Mesothelial cell of epicardium (in vitro differentiated cells): ENCODE measurements at places on chromosomes 1 and 21. TPM values are rescaled to one million over a fixed set of nuclear protein-coding genes. Genes with fewer than 3 reads are reported as not detected.
A peak's percentile ranks its signal among the peaks of the same experiment; 100 is the strongest.

The TTC24 gene
- not detected in 3 replicates for total RNA-seq

The AMY2A gene
- not detected in 3 replicates for total RNA-seq

GRCh38 chr21:36551321-36551720 is 71.4 kb upstream of the CLDN14 start:
- H3K4me1 ChIP-seq = peaks cover 38% of the 10 kb centered on the region
- H3K27ac ChIP-seq = no peak overlapping the region
- H3K36me3 ChIP-seq = no peaks in the 10 kb centered on the region
- peaks cover 50% of the 10 kb centered on the region for H3K27me3 ChIP-seq
- no peak for DNase-seq

DNA sequence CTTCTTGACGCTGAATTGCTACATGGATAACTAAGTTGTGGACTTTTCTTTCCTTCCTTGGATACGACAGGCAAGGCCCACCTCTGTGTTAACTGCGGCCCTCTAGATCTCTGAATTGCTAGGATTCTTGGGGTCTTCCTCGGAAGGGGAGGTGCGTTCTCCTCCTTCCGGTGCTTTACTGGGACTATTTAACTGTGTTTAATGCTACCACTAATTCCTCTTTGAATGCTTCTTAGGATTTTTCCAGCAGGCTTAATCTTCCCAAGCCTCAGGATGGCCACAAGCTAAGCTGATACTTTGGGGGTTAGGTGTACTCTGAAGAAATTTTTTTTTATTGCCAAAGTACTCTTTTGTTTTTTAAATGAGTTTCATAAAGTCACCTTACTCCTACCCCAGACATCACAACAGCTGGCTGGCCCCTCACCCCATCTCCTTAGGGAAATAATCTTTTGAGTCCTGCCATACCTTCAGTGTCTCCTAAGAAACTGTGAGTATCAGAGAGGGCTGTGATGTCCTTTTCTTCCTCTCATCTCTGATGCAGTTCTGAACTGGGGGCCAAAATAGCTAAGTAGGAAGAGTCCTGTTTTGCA is 21.4 kb downstream of the KIRREL1 start:
- H3K4me1 ChIP-seq = peaks cover 91% of the 10 kb centered on the region
- H3K36me3 ChIP-seq = no peaks in the 10 kb centered on the region
- H3K27me3 ChIP-seq = no peaks in the 10 kb centered on the region
- peak overlapping the region; percentile 95 for H3K27ac ChIP-seq
- DNase-seq = no peak

GRCh38 chr1:176786274-176786673 is 323.3 kb downstream of the PAPPA2 start:
- no peak overlapping the region for H3K4me3 ChIP-seq
- no peak for DNase-seq
- H3K27me3 ChIP-seq = peaks cover 7% of the 10 kb centered on the region

GRCh38 chr1:199404191-199404590 is 623.3 kb upstream of the NR5A2 start:
- no peak for DNase-seq
- peaks cover 2% of the 10 kb centered on the region for H3K27me3 ChIP-seq
- no peaks in the 10 kb centered on the region for H3K36me3 ChIP-seq
- H3K4me1 ChIP-seq = no peaks in the 10 kb centered on the region
- H3K27ac ChIP-seq = no peak overlapping the region
- H3K4me3 ChIP-seq = no peak overlapping the region

DNA sequence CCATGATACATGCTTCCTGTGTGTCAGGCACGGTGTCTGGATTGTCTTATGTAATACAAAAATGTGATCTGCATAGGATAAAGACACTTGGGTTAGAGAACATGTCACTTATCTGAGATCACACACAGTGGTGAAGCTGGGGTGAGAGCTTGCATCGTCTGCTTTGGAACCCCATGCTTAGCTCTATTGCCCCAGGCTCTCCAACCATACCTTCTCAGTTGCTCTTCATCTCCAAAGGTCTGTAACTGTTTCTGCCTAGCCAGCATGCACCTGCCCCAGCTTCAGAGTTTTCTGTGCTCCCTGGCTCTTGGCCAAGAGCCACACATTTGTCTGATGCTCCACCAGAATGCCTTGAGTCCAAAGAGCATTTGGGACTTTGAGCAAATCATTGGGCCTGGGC is 93.9 kb upstream of the COG2 start:
- no peaks in the 10 kb centered on the region for H3K36me3 ChIP-seq
- no peaks in the 10 kb centered on the region for H3K4me1 ChIP-seq
- DNase-seq = no peak
- H3K4me3 ChIP-seq = no peak overlapping the region
- H3K27ac ChIP-seq = no peak overlapping the region

DNA sequence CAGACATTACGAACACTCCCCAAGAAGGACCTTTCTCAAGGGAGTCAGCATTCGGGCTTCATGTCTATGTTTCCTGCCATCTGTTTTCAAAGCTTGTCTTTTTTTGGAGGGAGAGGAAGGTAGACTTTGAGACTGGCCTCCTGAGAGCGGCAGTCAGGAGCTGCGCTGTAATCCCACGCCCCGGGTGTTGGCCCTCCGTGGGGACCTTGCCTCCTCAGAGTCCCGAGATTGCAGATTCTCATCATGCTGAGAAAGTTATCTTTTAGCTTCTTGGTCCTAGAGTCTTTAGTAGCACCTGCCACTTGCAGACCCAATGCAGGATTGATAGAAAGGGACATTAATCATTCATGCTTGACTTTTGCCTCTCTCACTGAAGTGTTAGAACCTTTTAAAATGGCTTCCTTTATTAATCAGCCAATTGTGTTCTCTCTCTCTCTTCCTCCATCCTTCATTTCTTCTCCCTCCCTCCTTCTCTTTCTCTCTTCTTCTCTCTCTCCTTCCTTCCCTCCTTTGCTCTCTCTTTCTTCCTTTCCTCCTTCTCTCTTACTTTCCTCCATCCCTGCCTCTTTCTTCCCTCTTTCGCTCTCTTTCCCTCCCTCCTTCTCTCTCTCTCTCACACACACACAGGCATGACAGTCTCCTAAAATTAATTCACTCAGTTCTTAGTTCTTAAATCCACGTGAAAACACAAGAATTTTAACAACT is 25.2 kb upstream of the GNPAT start:
- no peak overlapping the region for H3K27ac ChIP-seq
- peaks cover 64% of the 10 kb centered on the region for H3K27me3 ChIP-seq
- no peak for DNase-seq
- no peaks in the 10 kb centered on the region for H3K36me3 ChIP-seq
- H3K4me1 ChIP-seq = peaks cover 3% of the 10 kb centered on the region

DNA sequence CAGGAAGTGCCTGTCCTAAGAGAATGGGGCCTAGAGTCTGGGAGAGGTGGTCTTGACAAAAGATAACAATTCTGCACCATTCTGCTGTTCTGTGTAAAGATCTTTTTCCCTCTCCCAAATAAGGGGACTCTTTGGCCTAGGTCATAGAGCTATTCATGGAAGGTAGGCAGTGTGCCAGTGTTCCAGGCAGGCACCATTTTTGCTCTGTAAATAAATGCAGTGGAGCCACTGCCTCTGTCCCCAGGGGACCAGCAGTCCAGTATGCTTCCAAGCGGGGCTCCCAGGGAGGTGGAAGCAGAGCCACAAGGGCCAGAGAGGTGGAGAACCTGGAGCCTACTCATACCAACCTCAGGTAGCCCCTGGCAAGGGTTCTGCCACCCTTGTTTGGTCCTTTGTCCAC is 25.9 kb downstream of the KCNA2 start:
- no peak overlapping the region for H3K27ac ChIP-seq
- no peaks in the 10 kb centered on the region for H3K4me1 ChIP-seq
- no peak for DNase-seq
- H3K4me3 ChIP-seq = no peak overlapping the region
- no peaks in the 10 kb centered on the region for H3K36me3 ChIP-seq
- peaks cover 43% of the 10 kb centered on the region for H3K27me3 ChIP-seq

GRCh38 chr1:103197216-103197615 is 88.9 kb upstream of the COL11A1 start:
- no peaks in the 10 kb centered on the region for H3K27me3 ChIP-seq
- no peak overlapping the region for H3K27ac ChIP-seq
- peaks cover 15% of the 10 kb centered on the region for H3K4me1 ChIP-seq
- no peak overlapping the region for H3K4me3 ChIP-seq

GRCh38 chr21:37582590-37582989 is 216.0 kb downstream of the DYRK1A start:
- no peak overlapping the region for H3K4me3 ChIP-seq
- no peaks in the 10 kb centered on the region for H3K4me1 ChIP-seq
- H3K36me3 ChIP-seq = peaks cover 6% of the 10 kb centered on the region
- H3K27ac ChIP-seq = no peak overlapping the region

- no peaks in the 10 kb centered on the region for H3K36me3 ChIP-seq
- DNase-seq = peak; percentile 75
- peak overlapping the region; percentile 94 for H3K4me3 ChIP-seq
Observed at GRCh38 chr1:200890818-200891773, 3.6 kb upstream of the INAVA start.
